Activated CD4-positive, alpha-beta T cell treated with anti-CD3 and anti-CD28 coated beads for 48 hours (primary cell): ENCODE measurements at places on chromosomes 7 and 10.
A peak's percentile ranks its signal among the peaks of the same experiment; 100 is the strongest.

DNA sequence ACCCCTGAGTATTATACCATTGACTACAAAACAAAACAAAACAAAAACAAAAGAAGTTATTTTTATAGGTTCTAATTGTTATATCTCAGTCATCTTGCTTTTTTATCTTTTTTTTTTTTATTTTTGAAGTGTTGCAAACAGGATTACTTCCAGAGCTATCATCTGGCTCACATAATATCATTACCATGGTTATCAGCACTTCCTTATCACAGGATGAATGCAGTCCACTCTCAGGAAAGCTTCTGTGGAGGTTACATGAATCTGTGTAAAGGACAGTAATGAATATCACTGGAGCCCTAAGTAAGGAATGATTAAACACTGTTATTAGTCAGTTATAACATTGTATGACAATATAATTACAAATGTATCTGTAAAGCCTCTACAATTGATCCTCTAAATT is 451.5 kb downstream of the PLXDC2 start:
- no peak for DNase-seq

- DNase-seq = no peak
Measured at GRCh38 chr7:30344513-30344912, 60.1 kb downstream of the ZNRF2 start.

DNA sequence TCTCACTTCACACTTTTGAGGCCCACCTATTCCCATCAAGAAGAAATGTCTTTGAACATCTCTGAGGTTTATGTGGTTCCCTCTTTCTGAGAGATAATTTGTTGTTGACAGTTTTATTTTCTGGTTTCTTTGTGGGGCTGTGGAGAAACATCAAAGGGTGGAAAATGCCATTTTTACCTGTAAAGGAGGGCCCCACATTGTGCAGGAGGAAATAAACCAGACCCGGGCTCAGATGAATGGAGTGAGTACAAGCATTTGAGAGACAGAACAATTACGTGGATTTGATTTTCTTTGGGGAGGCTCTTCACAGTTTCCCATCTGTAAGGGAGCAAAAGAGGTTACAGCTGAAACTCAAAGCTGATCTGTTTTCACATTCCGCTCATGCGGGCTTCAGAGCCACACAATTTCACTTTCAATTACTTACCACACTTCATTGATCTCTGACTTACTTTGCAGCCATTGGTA is 29.8 kb downstream of the ITPRIP start:
- DNase-seq = peak; percentile 46

GRCh38 chr7:117193564-117193963 is 129.3 kb downstream of the WNT2 start:
- DNase-seq = no peak

- no peak for DNase-seq
Measured at GRCh38 chr7:90607196-90607595, 11.1 kb downstream of the CDK14 start.

- no peak for DNase-seq
Measured at GRCh38 chr10:70090951-70091350, 38.3 kb downstream of the MACROH2A2 start.

- DNase-seq = no peak
Measured at GRCh38 chr7:55279080-55279845, 85.9 kb upstream of the LANCL2 start.

- DNase-seq = no peak
Measured at GRCh38 chr10:86210416-86210815, 156.2 kb downstream of the GRID1 start.
